ENCODE measurements at places on chromosomes 11 and 22.

GRCh38 chr11:12841946-12842630 lies 167.0 kb upstream of the RASSF10 start:
- DNase-seq, result no peak

- DNase-seq, result no peak
Measured at GRCh38 chr22:50578776-50579310, 616 bp upstream of the CPT1B start.

GRCh38 chr11:70577258-70577603 lies 178.9 kb downstream of the CTTN start:
- DNase-seq, result no peak

GRCh38 chr22:17269607-17270261 lies 50.5 kb upstream of the ADA2 start:
- DNase-seq, result no peak

DNA sequence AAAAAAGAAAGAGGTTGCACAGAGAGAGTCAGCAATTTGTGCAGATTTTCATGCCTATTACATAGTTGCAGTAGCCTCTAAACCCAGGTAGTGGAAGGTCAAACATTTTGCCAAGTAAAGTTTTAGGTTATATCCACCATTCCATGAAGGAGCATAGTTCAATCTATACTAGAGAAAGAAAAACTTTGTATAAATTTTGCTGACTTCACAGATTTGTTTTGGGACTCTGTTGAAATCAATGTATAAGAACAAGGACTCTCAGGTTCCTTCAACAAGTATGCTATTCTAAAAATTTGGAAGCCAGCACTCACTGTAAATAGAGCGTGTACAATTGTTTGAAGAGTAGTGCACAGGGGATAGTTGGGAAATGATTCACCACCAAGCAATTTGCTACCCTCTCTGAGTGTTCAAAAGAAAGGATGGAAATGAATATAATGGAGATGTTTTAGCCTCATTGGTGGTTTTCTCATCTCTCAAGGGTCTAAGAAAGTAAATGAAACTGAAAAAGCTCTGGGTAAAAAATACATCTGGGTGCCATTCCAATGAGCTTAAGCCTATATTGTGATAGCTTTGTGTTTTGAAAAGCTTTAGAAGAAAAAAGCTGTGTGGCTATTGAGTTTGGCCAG lies 508.4 kb upstream of the LUZP2 start:
- DNase-seq, result no peak

DNA sequence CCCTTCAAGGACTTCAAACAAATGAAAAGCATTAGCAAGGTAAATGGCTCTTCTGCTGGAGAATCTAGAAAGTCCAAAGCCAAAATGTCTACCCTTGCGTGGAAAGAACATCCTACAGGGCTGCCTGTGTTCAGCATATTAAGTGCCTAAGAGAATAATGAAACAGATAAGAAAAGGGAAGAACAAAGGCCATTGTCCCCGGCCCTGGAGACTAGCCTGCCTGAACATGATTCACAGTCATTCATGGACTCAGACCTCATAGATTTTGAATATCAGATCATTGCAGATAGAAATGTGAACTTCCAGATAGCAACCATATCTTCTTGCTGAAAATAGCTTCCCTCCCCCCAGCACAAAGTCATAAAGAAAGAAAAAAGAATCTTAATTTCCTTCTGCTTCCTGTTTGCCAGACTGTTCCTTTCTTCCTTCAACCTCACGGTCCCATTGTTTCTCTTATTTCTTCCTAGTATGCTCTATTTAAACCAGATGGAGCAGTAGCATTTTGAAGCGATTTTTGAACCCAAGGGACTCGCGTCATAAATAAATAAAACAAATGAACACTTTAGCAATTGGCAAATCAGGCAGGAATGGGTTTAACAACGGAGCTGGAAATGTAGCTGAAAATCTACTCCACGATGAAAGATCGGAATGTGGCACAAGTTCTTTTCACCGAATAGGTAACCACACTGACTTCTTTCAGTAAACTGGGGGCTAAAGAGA lies 408.2 kb upstream of the CCDC90B start:
- DNase-seq, result no peak

DNA sequence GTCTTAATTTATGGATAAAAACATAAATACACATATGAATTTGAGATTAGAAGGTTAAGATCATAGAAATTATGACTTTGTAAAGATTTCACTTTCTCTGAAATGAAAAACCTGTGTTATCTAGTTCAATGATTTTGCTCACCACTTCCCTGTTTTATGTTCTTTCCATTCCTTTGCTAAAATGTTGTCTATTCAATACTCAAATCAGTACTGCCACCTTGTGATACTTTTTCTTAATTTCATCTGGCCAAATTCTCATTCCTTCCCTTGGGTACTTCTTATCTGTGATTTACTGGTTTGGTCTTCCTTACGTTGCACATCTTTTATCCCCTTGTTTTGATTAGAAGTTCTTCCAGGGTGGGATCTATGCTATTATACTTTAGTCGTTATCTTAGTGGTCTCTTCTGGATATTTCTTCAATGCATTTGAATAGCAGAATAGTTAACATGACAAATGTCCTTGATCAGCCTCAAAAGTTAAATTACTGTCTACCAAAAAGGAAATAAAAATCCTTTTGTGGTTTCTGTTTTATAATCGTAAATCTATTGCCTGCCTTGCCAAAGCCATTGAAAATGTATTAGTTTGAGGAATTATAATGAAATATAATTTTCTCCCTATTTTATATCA lies 197.0 kb downstream of the PGR start:
- no peak for DNase-seq

GRCh38 chr11:20351751-20352262 lies 11.7 kb upstream of the HTATIP2 start:
- DNase-seq, result no peak

DNA sequence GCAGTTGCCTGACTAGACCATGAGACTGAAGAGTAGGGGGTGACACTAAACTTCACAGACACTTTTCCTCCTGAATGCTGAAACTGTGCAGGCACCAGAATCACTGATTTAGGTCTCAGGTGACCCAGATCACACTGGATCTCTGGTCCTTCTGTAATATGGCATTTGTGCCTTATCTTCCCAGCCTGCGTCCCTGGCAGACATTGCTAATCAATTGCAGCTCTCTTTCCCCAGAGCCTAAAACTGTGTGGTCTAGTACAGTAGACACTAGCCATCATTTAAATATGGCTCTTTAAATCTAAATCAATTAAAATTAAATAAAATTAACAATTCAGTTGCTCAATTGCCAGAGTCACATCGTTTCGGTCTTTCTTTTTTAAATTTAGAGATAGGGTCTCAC lies 17.8 kb upstream of the MYEOV start:
- DNase-seq, result no peak

DNA sequence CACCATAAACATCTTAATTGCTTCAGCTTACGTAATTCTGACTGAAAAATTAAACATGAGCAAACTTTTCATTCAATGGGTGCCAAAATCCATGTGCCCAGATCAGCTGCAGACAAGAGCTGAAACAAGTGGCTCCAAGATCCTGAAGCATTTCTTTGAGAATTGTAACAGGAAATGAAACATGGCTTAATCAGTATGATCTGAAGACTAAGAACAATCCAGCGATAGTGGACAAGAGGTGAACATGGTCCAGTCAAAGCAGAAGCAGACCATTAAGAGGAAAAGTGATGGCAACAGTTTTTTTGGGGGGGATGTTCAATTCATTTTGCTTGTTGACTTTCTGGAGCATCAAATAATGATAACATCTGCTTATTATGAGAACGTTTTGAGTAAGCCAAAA lies 1964.5 kb upstream of the RAG2 start:
- no peak for DNase-seq

GRCh38 chr11:12914400-12914912 lies 94.7 kb upstream of the RASSF10 start:
- DNase-seq, result no peak

DNA sequence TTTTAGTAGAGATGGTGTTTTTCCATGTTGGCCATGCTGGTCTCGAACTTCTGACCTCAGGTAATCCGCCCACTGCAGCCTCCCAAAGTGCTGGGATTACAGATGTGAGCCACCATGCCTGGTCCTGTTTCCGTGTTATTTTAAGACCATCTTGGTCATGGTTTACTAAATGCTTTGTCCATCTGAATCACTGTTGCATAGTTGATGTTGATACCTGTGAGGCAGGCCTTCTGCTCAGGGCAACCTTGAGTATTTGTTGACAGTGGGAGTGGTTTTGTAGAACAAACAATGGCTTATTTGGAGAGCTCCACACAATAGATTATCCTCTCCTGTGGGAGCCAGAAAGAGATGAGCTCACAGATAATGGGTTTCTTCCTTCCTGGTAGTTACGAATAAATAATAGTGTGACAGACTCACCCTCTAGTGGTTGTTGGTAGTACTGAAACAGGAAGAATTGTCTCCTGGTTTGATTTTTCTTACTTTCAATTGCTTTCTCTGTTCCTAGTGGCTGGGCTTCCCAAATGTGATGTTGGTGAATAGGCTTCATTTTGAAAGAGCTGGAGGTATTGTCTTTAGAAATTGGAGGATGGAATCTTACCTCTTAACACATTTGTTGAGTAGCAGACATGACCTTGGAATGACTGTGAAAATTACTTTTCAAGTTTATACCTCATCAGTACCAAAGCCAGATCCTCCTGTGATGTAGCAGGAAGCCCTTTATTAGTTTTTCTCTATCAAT lies 39.0 kb downstream of the CTNND1 start:
- no peak for DNase-seq

GRCh38 chr11:10459029-10459970 lies 4.2 kb downstream of the AMPD3 start:
- DNase-seq, result peak; percentile 27

DNA sequence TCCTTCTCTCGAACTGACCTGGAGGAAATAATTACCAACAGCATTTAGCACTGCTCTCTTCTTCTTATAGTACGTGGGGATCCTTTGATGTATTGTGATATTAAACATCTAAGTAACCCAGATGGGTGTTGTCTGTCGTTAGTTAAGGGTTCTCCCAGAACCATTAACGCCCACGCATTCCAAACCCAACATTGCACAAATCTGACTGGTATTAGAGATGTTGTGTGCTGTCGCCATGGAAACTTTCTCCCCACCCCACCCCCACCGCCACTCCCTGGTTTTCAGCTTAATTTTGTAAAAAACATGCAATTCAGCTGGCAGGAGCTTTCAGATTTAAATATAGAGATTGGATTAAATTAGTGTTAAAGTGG lies 1495.2 kb downstream of the TBC1D22A start:
- no peak for DNase-seq

GRCh38 chr11:2143799-2144543 lies 4.8 kb upstream of the IGF2 start:
- DNase-seq, result no peak

DNA sequence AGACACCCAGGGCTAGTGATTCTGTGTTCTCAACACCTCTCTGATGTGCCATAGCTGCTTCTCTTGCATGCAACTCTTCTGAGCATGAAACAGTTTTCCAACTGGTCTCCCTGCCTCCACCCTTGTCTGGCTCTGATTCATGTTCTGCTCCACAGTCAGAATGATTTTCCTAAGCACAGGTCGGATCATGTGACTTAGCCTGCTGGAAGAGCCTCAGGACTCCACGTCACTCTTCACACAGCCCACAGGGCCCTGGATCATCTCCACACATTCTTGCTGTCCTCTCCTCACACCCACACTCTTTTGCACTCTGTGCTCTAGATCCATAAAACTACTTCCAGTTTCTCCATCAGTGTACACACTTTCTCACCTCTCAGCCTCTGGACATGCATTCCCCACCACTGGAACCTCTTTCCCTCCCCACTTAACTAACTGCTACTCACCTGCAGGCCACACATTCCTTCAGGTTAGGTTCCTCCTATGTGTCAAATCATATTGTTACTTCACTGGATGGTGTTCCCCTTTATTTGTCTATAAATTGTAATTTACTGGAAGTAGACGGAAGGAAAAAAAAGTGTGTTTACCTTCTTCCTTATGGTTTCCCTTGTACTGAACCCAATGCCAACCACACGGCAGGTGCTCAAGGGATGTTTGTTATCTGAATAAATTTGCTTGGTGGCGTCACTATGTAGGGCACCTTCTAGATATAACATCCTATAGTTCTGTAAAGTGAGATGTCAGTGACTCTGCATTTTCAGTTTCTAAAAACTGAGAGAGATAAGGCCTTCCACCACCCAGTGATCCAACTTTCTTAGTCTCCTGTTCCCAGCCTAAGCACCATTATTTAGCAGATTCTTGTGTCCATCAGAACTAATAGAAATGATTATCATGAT lies 133.7 kb downstream of the ETS1 start:
- DNase-seq, result no peak

DNA sequence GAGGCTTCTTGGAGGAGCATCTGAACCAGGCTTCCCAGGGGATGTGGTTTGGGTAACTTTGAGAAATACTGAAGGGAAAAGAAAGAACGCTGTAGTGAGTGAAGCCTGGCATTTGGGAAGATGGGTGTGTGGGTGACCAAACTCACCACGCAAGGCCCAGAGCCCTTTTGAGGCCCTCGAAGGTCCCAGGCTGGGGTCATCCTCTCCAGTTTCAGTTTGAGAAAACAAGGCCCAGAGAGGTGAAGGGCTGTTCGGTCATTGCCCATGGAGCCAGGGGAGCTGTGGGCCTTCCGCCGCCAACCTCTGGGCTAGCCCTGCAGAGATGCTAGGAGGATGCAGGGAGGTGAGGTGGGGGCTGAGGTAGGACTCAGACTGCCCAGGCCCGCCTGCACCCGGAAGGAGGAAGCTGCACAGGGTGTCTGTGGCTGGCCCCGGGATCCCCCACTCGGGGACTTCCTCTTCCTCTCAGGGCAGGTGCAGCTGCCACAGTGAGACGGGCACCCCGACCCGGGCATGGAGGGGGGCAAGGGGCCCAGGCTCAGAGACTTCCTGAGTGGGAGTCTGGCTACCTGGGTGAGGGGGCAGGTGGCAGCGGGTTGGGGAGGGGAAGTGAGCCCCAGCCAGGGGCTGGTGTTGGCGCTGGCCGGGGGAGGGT lies at the start of gene CCDC88B:
CCDC88B (plus strand) TSS at position 451 of the 655 bp plus-strand sequence; CDS start at position 514, 63 bp downstream.
- peak; percentile 85 for DNase-seq

GRCh38 chr11:15258433-15259165 lies 143.9 kb downstream of the INSC start:
- no peak for DNase-seq

GRCh38 chr11:27020751-27021150 lies 19.9 kb upstream of the BBOX1 start:
- no peak for DNase-seq

GRCh38 chr11:111922803-111923202 lies 4.1 kb downstream of the C11orf52 start:
- no peak for DNase-seq

- DNase-seq, result no peak
Measured at GRCh38 chr11:61328351-61328750, 4.6 kb downstream of the DDB1 start.

All from natural killer cell (primary cell).